KBM-7 (cell line): ENCODE measurements at places on chromosomes 6 and 20.

- no peak for DNase-seq
Observed at GRCh38 chr20:47781632-47782031, 3.6 kb downstream of the SULF2 start.

- peak; percentile 16 for DNase-seq
Observed at GRCh38 chr20:46128310-46129151, 10.4 kb downstream of the CD40 start.

DNA sequence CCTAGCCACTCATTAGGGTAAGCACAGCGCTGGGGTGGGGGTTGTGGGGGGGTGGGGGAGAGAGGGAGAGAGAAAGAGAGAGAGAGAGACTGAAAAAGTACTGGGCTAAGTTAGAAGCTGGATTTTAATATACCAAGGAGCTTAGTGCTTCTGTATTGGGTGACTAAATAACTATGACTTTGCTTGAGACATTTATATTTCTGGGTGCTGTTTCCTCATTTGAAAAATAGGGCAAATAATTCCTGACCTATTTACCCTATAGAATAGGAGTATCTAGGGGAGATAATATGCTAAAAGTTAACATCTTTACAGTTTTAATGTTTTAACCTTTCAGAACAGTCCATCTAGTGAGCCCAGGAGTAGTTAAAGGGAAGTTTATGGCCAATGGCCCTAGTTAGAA, 7.7 kb downstream of the NKAIN2 start:
- no peak for DNase-seq

- DNase-seq, result no peak
Observed at GRCh38 chr6:68158256-68158655, 476.8 kb upstream of the ADGRB3 start.

GRCh38 chr6:106315765-106316374, 9.7 kb downstream of the ATG5 start:
- peak; percentile 73 for DNase-seq

DNA sequence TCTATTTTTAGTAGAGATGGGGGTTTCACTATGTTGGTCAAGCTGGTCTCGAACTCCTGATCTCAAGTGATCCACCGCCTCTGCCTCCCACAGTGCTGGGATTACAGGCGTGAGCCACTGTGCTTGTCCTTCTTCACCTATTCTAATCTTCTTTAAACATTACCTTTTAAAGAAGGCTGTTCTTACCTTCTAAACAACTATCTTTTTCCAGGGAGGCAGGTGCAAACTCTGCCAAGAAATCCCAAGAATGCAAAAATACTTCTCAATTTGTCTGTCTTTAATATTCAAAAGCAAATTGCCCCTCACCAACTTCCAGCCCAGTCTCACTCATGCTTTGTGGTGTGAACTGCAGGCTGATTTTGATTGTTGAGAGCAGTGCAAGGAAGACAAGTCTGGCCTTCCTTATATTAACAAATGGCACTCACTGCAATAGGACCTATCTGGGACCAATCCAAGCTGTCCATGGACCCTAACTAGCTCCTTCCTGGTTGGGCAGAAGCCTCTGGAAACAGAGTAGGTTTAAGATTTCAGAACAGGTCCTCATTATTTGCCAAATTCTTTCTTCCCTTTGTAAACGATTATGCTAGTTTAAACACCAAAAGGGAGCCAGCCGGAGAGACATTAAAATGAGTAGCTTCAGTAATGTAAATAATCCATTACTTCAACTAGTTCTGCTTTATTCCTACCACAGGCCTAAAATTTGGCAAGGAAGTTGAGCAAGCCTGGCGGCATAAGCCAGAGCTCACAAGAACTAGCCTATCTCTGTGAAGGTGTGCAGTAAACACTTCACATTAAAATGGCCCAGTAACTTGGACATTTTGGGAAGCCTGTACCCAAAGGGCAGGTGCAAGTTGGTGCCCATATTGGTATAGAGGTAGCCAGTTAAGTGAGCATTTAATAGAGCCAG, 1.6 kb downstream of the SCAND1 start:
- peak; percentile 61 for DNase-seq

GRCh38 chr6:144757730-144758129, 472.6 kb downstream of the UTRN start:
- no peak for DNase-seq

DNA sequence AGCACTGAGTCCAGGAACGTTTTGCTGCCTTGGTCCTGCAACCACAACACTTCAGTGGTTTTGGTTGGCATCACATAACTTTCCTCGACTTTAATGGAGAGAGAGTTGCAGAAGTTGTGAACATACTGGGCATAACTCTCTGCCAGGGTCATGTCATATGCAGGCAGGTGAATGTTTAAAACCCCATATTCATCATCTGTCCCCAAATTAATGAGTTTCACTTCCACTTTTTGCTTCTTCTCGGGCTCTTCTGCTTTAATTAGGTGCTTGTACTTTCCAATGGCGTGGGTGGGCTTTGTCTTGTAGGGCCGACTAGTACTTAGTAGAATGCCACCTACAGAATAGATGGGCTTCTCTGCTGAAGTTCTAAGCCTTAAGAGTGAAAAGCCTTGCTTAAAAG, 45.2 kb upstream of the TFAP2A start:
- no peak for DNase-seq

GRCh38 chr6:157892363-157892877, 69.4 kb downstream of the SNX9 start:
- DNase-seq, result no peak

DNA sequence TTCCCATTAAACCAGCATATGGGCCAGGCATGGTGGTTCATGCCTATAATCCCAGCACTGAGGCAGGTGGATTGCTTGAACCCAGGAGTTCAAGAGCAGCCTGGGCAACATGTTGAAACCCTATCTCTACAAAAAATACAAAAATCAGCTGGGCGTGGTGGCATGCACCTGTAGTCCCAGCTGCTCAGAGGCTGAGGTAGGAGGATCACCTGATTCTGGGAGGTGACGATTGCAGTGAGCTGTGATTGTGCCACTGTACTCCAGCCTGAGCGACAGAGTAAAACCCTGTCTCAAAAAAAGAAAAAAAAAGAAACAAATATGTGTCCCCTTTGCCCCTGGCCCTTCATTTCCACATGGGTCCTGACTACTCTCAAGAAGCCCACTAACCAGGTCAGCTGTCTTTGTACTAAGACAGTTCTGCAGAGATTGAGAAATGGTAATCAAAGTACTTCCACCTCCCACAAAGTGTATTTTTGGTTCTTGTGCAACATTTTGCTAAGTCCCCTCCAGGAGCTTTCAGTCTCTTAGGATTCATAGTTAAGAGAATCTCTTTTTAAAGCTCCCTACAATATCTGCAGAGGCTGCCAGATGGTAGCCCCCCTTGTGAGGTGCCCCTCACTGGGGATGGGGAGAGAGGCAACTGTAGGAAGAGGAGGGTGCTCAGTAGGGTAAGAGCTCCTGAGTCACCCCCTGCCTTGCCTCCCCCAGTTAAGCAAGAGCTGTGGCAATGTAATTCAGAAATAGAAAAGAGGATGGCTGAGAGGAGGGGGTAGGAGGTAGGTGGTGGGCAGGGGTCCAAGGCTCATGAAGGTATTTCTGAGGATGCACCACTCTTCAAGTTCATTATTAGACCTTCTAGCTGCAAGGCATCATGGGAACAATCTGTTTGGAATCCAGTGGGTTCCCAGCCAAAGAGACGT, 16.5 kb upstream of the WFDC2 start:
- DNase-seq, result no peak

DNA sequence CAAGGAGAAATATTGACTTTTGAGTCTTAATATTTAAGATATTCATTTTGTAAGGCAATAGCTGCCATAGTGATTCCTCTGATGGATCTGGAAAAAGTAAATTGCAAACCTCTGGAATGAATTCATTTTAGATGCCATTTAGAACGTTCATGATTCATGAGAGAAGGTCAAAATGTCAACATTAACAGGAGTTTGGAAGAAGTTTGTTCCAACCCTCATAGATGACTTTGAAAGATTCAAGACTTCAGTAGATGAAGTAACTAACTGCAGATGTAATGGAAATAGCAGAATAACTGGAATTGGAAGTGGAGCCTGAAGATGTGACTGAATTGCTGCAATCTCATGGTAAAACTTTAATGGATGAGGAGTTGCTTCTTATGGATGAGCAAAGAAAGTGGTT, 100.9 kb upstream of the CCN2 start:
- DNase-seq, result no peak

DNA sequence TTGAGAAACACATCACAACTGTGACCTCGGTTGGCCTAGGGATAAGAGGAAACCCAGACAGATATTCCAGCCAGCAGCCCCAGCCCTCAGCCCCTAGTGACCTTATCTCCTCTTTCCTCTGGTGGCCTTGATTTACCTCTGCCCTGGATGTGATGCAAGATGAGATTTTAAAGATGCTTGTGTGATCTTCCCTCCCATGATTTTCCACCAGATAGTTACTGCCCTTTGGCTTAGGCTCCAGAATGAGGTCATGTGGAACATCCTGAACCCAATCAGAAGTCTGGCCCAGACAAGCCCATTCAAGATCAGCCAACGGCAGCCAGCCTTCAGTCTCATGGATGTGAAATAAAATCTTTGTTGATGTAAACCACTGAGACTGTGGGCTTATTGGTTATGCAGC, 104.0 kb downstream of the BANF2 start:
- DNase-seq, result no peak

DNA sequence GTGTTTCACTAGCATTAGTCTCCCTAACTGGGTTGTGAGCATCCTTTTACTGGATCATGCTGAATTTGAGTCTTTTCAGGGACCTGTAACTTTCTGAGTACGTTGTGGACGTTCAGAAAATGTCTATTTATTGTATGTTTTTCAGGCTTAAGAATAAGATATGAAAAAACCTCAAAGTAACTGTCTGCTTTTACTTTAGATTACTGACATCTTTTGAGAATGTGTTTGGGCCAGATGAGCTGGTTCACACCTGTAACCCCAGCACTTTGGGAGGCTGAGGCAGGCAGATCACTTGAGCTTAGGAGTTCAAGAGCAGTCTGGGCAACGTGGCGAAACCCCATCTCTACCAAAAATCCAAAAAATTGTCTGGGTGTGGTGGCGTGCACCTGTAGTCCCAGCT, 32.7 kb downstream of the NCOA3 start:
- no peak for DNase-seq

- no peak for DNase-seq
Observed at GRCh38 chr6:155237613-155238012, 26.2 kb upstream of the CLDN20 start.

GRCh38 chr20:4130404-4131189, 115.2 kb upstream of the RNF24 start:
- peak; percentile 55 for DNase-seq

DNA sequence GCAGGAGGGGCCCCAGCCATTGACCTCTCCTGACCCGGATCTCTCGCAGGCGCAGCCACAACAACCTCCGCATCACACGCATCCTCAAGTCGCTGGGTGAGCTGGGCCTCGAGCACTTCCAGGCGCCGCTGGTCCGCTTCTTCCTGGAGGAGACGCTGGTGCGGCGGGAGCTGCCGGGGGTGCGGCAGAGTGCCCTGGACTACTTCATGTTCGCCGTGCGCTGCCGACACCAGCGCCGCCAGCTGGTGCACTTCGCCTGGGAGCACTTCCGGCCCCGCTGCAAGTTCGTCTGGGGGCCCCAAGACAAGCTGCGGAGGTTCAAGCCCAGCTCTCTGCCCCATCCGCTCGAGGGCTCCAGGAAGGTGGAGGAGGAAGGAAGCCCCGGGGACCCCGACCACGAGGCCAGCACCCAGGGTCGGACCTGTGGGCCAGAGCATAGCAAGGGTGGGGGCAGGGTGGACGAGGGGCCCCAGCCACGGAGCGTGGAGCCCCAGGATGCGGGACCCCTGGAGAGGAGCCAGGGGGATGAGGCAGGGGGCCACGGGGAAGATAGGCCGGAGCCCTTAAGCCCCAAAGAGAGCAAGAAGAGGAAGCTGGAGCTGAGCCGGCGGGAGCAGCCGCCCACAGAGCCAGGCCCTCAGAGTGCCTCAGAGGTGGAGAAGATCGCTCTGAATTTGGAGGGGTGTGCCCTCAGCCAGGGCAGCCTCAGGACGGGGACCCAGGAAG, 4.5 kb upstream of the COL9A3 start:
- DNase-seq, result no peak

GRCh38 chr6:117389227-117390057, 36.3 kb downstream of the ROS1 start:
- no peak for DNase-seq

DNA sequence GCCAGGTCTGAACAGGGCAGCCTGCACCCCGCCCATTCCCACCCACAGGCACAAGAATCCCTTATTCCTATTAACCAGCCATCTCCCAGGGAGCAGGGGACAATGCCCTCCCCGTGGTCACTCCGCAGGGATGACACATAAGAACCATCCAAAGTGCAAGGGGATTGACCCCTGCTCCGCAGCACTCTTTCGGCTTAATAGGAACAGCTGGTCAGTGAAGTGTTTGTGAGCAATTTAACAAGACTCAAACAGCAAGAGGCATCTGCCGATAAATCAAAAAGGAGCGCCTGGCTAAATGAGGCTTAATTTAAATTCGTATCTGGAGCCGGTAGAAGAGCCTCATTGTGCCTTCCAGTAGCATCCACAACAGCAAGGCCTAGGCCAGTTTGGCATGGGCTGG, 389.4 kb downstream of the RNGTT start:
- DNase-seq, result no peak

- no peak for DNase-seq
Observed at GRCh38 chr6:116580198-116580597, 8.9 kb downstream of the RWDD1 start.

- DNase-seq, result peak; percentile 4
Observed at GRCh38 chr6:54878718-54879117, 32.1 kb downstream of the FAM83B start.

- no peak for DNase-seq
Observed at GRCh38 chr6:12909833-12910232, 193.3 kb downstream of the PHACTR1 start.

DNA sequence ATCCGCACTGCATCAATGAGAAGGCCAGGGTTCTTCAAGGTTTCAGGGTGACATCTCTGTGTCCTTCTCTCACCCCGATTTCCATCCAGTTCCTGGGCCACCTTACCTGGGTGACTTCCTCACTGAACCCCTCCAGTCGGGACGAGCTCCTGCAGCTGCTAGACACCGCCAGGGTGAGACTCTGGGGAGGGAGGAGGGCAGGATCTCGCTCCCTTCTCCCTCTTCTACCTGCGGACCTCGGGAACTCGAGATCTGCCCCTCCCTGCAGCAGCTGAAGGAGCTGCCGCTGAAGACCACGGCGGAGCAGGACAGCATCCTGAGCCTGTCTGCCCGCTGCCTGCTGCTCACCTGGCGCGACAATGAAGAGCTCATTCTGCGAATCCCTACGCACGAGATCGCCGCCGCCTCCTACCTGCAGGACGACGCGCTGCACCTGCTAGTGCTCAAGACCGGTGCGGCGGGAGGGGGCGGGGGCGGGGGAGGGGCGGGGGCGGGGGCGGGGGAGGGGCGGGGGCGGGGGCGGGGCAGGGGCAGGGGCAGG, 7.5 kb downstream of the CCM2L start:
- no peak for DNase-seq

DNA sequence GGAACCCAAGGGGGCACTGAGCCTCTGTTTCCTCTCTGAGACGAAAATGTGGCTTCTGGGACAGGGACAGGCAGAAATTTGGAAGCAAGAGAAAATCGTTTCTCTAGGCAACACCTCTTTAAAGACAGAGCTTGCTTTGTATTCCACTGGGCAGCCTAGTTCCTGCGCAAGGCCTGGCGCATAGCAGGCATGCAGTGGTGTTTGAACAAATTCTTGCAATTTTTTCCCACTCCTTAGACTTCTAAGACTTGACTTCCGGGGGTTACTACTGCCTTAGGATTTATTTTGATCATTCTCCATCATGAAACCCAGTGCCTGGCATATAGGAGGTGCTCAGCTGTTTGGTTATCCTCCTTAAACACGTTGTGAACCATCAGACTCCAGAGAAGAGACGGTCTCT, 249.0 kb upstream of the KCNG1 start:
- no peak for DNase-seq
